Frontal cortex (tissue), 4 donors: ENCODE measurements at places on chromosomes 3 and 15.

- DNase-seq, result no peak
These were observed 6.9 kb downstream of the ACAD11 start for GRCh38 chr3:132652640-132653270.

DNA sequence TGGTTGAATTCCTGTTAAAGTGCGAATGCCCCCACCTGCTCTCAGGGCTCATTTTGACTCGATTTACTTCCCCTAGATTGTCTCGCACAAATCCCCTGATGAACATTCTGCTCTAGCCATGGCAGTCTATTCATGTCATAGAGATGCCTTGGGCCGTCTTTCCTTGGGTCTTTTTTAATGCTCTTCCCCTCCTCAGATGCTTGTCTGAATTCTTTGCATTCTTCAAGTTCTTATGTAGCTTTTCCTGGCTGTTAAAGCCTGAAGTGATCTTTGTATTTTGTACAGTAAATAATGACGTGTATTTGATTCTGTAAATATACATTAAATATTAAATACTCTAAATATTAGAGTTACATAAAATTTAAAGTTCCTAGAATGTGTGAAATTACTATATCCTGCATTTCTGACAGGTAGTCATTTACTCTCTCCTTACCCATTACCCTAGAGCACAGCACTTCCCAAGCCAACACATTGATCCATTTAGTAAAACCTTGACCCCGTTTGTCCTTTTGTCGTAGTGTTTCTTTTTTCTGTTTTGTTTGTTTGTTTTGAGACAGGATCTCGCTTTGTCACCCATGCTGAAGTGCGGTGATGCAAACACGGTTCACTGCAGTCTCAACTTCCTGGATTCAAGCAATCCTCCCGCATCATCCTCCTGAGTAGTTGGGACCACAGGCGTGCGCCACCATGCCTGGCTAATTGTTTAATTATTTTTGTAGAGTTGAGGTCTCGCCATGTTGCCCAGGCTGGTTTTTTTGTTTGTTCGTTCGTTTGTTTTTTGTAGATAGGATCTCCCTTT lies 47.9 kb downstream of the YEATS2 start:
- no peak for DNase-seq

- DNase-seq, result no peak
These were observed 46.2 kb upstream of the FOXP1 start for GRCh38 chr3:71629711-71630110.

DNA sequence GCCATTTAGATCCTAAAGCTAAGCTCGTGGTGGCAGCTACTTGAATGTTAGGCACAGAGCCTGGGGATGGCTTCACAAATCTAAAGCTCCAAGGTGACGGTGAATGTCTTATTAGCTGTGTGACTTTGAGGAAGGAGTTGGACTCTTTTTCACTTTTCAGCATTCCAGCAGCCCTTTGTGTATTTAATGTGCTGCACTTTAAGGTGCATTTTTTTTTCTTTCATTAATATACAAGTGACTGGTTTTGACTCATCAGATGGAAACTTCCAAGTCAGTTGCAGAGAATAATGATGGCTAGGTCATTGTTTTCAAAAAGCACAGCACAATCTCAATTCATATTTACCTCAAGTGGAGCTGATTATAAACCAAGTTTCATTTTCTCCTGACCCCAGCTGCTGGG lies 55.8 kb downstream of the TMED3 start:
- no peak for DNase-seq

- no peak for DNase-seq
These were observed 25.4 kb downstream of the SEMA6D start for GRCh38 chr15:47742742-47743141.
